Osteocyte (in vitro differentiated cells): ENCODE measurements at places on chromosomes 1 and 21. TPM values are rescaled to one million over a fixed set of nuclear protein-coding genes. Genes with fewer than 3 reads are reported as not detected.

- no peaks in the 10 kb centered on the region for H3K27me3 ChIP-seq
- H3K4me3 ChIP-seq = peak within 1 kb of the TSS; percentile 93
- DNase-seq = peak; percentile 100
- peak within 1 kb of the TSS; percentile 98 for H3K27ac ChIP-seq
- H3K4me1 ChIP-seq = peaks cover 24% of the 10 kb centered on the region
- peaks cover 14% of the 10 kb centered on the region for H3K36me3 ChIP-seq
Observed at GRCh38 chr1:52365746-52366516, at the start of gene CC2D1B. Gene CC2D1B, minus strand, starts transcription at chr1:52366205. Its CDS starts 1,585 bp downstream, at chr1:52364620.

- no peak overlapping the region for H3K4me3 ChIP-seq
- no peak for DNase-seq
- H3K36me3 ChIP-seq = peaks cover 34% of the 10 kb centered on the region
- H3K4me1 ChIP-seq = peaks cover 9% of the 10 kb centered on the region
Observed at GRCh38 chr1:232978091-232978634, 27.8 kb downstream of the NTPCR start.

- peaks cover 7% of the 10 kb centered on the region for H3K4me1 ChIP-seq
Observed at GRCh38 chr1:116878804-116879477, 30.8 kb upstream of the PTGFRN start.

DNA sequence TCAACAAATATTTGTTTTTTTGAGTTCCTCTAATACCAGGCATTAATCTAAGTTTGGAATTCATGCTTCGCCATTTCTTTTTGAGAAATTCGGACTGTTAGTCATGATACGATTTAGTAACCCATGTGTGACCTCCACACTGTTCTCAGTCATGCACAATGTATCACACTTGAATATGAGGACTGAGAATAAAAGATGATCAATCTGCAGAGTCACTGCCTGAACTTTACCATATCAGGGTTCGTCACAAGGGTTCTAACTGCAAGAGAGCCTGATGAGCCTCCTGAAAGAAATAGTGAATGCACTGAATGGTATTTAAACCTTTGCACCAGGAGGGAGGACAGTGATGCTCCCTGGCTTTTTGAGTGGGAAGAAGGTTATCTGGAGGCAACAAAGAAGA lies 10.9 kb upstream of the FASLG start:
- no peak for DNase-seq
- peaks cover 3% of the 10 kb centered on the region for H3K4me1 ChIP-seq
- no peak overlapping the region for H3K4me3 ChIP-seq
- H3K36me3 ChIP-seq = no peaks in the 10 kb centered on the region
- no peaks in the 10 kb centered on the region for H3K27me3 ChIP-seq

GRCh38 chr1:215905493-215906115 lies 338.5 kb downstream of the KCTD3 start:
- no peak for DNase-seq
- no peak overlapping the region for H3K27ac ChIP-seq
- no peaks in the 10 kb centered on the region for H3K27me3 ChIP-seq
- no peaks in the 10 kb centered on the region for H3K36me3 ChIP-seq

DNA sequence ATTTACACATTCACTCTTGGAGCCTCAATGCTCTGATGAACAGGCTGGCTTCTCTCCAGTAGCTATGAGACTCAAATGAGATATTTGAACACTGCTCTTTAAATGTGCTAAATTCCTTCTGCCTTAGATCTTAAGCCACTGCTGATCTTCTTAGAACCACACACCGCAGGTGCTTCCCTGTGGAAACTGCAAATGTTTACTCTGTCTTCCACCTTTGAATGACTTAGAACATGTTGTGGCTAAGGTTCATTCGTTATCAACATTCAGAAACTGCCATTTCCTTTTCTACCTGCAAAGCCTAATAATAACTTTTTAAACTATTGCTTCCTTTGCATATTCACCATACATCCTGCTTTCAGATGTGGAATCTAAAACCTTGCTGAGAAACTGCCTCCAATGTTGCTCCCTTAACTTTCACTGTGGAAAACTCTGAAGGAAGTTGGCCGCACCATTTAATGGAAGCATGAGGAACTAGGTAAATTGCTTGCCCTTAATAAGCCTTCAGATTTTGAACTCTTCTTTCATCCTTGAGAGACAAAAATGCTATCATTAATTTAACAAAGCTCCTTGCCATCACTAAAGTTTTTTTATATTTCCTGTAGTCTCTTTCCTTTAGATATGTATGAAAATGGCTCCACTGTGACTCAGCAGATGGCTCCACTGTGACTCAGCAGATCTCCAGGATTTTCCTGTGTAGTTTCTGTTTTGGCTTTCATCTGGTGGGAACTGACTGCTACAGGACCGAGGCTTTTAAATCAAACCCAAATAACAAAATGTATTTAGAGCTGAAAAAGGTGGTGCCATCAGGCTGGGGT lies 143.8 kb downstream of the TNFSF18 start:
- H3K4me1 ChIP-seq = peaks cover 52% of the 10 kb centered on the region
- no peaks in the 10 kb centered on the region for H3K27me3 ChIP-seq

- peaks cover 52% of the 10 kb centered on the region for H3K4me1 ChIP-seq
- no peak overlapping the region for H3K27ac ChIP-seq
- no peak overlapping the region for H3K4me3 ChIP-seq
- no peaks in the 10 kb centered on the region for H3K27me3 ChIP-seq
- no peaks in the 10 kb centered on the region for H3K36me3 ChIP-seq
Observed at GRCh38 chr1:36116901-36117300, 8.1 kb downstream of the COL8A2 start.

The KDM1A gene
- 103 and 107 TPM in 2 replicates for total RNA-seq

The PAFAH2 gene
- total RNA-seq = 8.4 and 10.4 TPM in 2 replicates
